ENCODE measurements at places on chromosomes 6 and 20. TPM values are rescaled to one million over a fixed set of nuclear protein-coding genes. Genes with fewer than 3 reads are reported as not detected.
A peak's percentile ranks its signal among the peaks of the same experiment; 100 is the strongest.

DNA sequence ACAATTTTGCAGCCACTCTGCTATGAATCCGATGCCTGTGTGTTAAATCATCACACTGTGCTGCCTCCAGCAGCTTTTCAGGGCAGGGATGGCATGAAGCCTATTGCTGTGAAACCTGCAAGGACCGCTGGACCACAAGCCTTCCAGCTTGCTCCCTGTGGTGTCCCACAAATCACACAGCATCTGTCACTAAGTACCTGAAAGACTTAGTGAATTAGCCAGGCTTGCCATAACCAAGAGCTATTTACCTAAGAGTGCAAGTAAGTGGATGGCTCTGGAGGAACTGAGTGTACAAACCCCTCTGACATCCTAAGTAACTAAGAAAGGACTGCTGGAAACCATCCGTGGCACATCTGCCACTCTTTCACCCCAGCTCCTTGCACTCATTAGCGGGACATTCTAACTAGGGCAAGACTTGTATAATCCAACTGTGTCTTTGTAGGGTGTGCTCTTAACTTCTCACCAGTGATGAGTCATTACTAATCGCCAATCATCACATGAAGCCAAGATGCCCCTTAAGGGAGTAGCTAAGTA, 34.7 kb downstream of the FOXQ1 start:
- no peak for DNase-seq

- no peak for DNase-seq
Measured at GRCh38 chr6:5747379-5747778, 259.3 kb downstream of the NRN1 start.

- no peak for DNase-seq
Measured at GRCh38 chr6:28988536-28989311, 16.4 kb downstream of the ZNF311 start.

- no peak for DNase-seq
Measured at GRCh38 chr6:127950566-127951145, 49.8 kb upstream of the THEMIS start.

- no peak for DNase-seq
Measured at GRCh38 chr6:50091641-50092040, 41.9 kb upstream of the DEFB112 start.

DNA sequence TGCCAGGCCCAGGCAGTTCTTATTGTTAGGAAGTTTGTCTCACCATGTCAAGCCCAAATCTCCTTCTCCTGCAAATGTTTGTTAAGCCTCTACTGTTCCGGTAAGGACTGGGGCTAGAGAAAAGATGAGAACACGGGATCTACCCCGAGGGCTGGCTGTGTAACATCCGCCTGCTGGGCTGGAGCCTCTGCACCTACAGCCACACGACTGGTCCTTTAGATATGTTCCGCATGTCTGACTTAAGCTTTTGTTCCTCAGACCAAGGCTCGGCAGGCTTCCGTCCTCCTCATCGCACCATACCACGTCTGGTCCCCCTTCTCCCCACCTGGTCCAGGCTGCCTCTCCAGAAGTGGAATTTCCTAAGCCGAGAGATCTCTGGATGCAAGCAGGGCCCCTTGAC, 2.6 kb downstream of the GHRH start:
- no peak for DNase-seq

- no peak for DNase-seq
Measured at GRCh38 chr6:21777846-21778245, 184.3 kb downstream of the SOX4 start.

- peak; percentile 34 for DNase-seq
Measured at GRCh38 chr20:10469599-10469998, 34.5 kb downstream of the SLX4IP start.

DNA sequence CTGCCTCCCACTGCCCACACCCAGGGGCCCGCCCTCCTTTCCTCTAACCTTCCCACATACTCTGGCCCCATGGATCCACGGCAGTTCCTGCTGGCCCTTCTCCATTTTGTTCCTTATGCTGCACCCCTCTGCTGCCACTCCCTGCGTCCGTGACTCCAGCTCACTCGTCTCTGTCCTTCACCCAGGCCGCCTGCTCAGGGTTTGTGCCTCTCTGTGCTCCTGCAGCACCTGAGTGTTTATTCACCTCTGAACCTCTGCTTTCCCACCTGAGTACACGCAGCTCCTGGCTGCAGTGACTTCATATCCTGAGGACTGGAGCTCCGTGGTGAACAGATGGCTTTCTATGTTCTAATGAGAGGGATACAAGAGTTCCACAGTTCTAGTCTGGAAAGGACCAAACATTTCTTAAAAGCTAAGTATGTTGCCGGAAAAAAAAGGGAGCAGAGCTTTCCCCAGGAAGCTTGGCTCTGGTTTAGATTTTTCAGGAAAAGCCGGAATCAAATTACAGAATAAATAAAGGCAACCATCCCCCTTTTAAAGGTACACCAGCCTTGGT, 1.5 kb upstream of the GNRH2 start:
- DNase-seq, result no peak

- DNase-seq, result no peak
Measured at GRCh38 chr20:4782378-4782772, 60.7 kb downstream of the PRND start.

GRCh38 chr20:61019322-61019721, 232.7 kb upstream of the CDH4 start:
- no peak for DNase-seq

- no peak for DNase-seq
Measured at GRCh38 chr20:33460711-33461110, 17.1 kb upstream of the SNTA1 start.

DNA sequence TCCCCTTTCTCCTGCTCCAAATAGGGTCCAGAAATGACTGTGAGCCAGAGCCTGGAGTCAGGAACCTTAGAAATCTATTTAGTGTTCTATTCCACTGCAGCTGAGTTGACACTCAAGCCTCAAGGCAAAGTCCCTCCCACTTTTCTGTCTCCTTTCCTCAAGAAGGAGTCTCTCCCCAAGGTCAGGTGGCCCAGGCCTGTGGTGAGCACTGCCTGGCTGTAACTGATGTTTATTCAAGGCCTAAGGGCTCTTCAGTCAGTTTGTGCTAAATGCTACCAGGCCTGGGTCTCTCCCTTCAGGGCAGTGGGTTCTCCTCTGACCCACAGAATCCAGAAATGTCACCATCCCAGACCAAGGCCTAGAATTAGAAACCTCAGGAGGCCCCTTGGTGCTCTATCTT, 1042.9 kb upstream of the EPHA7 start:
- no peak for DNase-seq

- no peak for DNase-seq
Measured at GRCh38 chr20:15026759-15027158, 689.3 kb upstream of the FLRT3 start.

Gene CDC5L
- total RNA-seq, result 22.9 TPM

Gene ADAM33
- 0.41 TPM for total RNA-seq

Gene KHDC1L
- total RNA-seq, result not detected

Gene OLIG3
- total RNA-seq, result not detected

Gene KCNQ2
- 0.21 TPM for total RNA-seq

Measured in kidney epithelial cell (primary cell).